D341Med (cell line): ENCODE measurements at places on chromosomes 12 and 14.

DNA sequence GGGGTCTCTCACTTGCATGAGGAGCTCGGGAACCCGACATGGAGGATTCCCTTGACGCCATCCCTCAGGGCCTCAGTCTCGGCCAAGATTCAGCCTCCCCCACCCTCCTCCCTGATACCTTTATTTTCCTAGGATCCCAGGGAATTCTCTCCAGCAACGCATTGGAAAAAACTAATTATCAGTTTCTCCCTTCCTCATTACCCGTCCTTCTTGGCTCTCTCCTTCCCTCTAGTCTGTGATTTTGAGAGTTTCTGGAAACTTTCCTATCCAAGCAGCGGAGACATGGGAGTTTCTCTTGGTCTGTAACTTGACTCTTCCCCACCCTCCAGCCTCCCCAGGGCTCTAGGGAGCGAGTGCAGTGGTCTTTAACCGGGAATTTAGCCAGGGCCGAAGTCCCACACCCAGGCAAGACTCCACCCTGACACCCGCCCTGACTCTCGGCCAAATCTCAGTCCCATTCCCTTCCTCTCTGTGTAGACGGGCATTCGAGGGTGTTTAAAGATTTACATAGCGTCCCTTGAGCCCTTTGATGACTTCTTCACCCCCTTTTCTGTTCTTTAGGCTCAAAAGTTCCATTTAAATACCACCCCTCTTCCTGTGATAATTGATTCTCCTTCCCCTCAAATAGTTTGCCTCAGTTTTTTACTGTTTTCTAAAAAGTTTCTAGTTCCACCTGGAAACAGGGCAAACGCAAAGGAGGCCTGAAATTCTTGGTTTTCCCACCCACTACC is 6.7 kb downstream of the HOXC5 start:
- no peak for DNase-seq

DNA sequence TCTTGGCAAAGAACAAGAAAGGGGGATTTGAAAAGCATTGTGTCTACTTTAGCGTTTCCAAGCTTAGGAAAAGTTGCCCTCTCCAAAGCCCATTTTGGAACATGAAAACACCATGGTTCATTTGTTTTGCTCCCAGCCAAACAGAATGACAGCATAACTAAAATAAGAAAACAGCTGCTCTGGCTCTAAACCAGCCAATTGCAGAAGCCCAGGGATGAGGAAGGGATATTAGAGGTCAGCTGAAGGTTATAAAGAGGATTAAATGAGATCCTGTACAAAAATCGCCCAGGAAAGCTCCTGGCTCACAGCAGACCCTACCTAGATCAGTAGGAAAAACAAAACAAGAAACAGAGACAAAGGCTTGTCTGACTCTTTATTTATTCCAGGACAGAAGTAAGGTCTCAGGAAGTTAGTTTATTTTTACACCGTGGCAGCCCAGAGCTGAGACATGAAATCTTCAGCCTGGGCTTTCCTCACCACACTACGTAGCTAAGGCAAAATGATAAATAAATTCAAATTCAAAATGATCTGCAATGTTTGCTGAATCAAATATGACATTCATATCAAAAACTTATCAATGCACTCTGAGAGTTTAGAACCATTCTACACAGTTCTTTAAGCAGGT is 25.9 kb downstream of the SPX start:
- DNase-seq, result peak; percentile 51

DNA sequence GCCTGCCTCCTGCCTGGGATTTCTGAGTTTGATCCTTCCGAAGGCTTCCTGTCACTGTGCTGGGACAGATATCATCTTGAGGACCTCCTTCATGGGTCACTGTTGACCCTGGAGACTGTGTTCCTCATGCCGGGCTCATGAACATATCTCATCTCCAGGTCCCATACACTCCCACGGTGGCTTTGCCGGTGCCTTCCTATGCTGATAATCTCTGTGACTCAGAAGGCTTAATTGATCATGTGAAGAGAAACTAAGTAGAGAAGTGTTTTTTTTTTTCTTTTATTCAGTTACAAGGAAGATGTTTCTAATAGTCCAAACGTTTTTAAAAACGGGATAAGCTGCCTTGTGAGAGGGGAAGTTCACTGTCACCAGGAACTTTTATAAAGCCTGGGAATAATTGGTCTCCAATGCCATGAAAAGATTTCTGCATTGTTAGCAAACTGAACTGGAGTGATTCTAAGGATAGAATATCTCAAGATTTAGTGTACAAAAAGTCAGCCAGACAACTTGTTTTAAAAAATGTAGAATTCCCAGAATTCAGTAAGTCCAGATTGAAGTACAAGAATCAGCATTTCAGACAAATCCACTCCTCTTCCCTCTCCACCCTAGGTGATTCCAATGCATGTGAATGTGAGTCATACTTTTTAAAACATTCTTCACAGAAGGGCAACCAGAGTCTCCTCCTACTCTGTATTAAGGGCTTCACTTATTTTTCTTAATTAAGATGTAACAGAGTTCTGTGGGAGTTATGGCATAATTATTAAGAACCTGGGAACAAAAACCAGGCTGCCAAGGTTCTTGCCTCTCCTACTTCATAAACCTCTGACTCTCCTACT is 139.8 kb upstream of the LGR5 start:
- no peak for DNase-seq

DNA sequence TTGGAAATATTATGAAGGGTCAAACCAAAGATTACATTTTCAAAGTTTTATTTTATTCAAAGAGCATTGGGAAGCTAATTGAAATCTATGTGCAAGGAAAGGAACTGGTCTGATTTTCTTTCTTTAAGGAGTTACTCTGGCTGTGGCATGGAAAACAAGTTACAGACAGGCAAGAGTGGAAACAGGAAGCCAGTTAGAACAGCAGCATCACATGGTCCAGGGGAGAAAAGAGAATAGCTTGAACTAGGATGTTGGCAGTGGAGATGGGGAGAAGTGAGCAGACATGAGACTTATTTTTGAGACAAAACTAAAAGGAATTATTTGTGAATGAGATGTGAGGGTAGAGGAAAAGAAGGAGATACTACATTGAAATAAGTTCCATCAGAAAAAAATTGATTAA is 3.4 kb downstream of the OR11G2 start:
- no peak for DNase-seq

- no peak for DNase-seq
Measured at GRCh38 chr12:67925552-67925951, 63.7 kb upstream of the IFNG-AS1 start.
